CD8-positive, alpha-beta memory T cell (primary cell): ENCODE measurements at places on chromosomes 12 and 14. TPM values are rescaled to one million over a fixed set of nuclear protein-coding genes. Genes with fewer than 3 reads are reported as not detected.

The FOXN4 gene
- not detected for total RNA-seq

- no peaks in the 10 kb centered on the region for H3K27me3 ChIP-seq
- H3K4me1 ChIP-seq: no peaks in the 10 kb centered on the region
- H3K4me3 ChIP-seq: no peak overlapping the region
- no peak overlapping the region for H3K27ac ChIP-seq
- no peaks in the 10 kb centered on the region for H3K36me3 ChIP-seq
Observed at GRCh38 chr12:91746976-91747375, 398.7 kb downstream of the BTG1 start.

GRCh38 chr12:66860752-66861750, 182.2 kb upstream of the GRIP1 start:
- no peaks in the 10 kb centered on the region for H3K36me3 ChIP-seq
- H3K27me3 ChIP-seq: no peaks in the 10 kb centered on the region
- H3K4me3 ChIP-seq: no peak overlapping the region

The PMCH gene
- total RNA-seq: 2.1 TPM

The NANOG gene
- not detected for total RNA-seq

The GYS2 gene
- total RNA-seq: not detected

- H3K4me1 ChIP-seq: no peaks in the 10 kb centered on the region
- H3K27ac ChIP-seq: no peak overlapping the region
- no peaks in the 10 kb centered on the region for H3K36me3 ChIP-seq
- no peak for DNase-seq
Observed at GRCh38 chr12:31507966-31508365, 83.0 kb downstream of the DENND5B start.

- H3K4me1 ChIP-seq: peaks cover 23% of the 10 kb centered on the region
- H3K27me3 ChIP-seq: no peaks in the 10 kb centered on the region
- DNase-seq: no peak
- peaks cover 4% of the 10 kb centered on the region for H3K36me3 ChIP-seq
Observed at GRCh38 chr12:107684029-107684795, 1.4 kb upstream of the PWP1 start.
